ENCODE measurements at places on chromosomes 2 and 18.

GRCh38 chr2:215283221-215283620 lies 28.6 kb upstream of the ATIC start:
- H3K4me1 ChIP-seq, result no peaks in the 10 kb centered on the region
- H3K27me3 ChIP-seq, result no peaks in the 10 kb centered on the region
- H3K4me3 ChIP-seq, result no peak overlapping the region
- H3K27ac ChIP-seq, result no peak overlapping the region
- no peaks in the 10 kb centered on the region for H3K36me3 ChIP-seq
- DNase-seq, result no peak

DNA sequence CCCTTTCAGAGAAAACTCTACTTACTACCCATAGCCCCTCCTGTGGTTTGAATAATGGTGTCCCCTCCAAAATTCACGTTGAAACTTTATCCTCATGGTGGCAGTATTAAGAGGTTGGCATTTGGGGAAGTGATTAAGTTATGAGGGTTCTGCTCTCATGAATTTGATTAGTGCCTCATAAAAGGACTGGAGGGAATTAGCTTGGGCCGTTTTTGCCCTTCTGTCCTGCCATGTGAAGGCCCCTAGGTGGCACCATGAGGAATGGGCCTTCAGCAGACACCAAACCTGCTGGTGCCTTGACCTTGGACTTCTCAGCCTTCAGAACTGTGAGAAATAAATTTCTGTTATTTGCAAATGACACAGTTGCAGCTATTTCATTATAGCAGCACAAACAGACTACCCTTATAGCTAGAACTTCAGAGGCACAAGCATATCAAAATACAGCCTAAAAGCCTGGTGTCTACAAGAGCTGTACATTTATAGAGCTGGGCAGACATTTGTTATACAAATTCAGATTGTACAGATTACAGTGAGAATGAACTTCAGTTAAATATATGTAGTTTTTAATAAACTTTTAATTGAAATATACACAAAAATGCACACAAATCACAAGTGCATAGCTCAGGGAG lies 2.6 kb upstream of the PTPN2 start:
- 0 out of 2 replicates have a peak, but pooled peaks cover 4% of the 10 kb centered on the region for H3K36me3 ChIP-seq
- H3K27ac ChIP-seq, result no peak overlapping the region
- H3K27me3 ChIP-seq, result peaks cover 2% of the 10 kb centered on the region
- H3K4me3 ChIP-seq, result no peak overlapping the region
- peaks cover 35% of the 10 kb centered on the region for H3K4me1 ChIP-seq
- no peak for DNase-seq

GRCh38 chr2:170455617-170456426 lies 259.3 kb upstream of the SP5 start:
- no peak overlapping the region for H3K27ac ChIP-seq
- 0 out of 2 replicates have a peak, but pooled peaks cover 4% of the 10 kb centered on the region for H3K4me1 ChIP-seq
- H3K36me3 ChIP-seq, result peaks cover 35% of the 10 kb centered on the region
- no peak overlapping the region for H3K4me3 ChIP-seq

DNA sequence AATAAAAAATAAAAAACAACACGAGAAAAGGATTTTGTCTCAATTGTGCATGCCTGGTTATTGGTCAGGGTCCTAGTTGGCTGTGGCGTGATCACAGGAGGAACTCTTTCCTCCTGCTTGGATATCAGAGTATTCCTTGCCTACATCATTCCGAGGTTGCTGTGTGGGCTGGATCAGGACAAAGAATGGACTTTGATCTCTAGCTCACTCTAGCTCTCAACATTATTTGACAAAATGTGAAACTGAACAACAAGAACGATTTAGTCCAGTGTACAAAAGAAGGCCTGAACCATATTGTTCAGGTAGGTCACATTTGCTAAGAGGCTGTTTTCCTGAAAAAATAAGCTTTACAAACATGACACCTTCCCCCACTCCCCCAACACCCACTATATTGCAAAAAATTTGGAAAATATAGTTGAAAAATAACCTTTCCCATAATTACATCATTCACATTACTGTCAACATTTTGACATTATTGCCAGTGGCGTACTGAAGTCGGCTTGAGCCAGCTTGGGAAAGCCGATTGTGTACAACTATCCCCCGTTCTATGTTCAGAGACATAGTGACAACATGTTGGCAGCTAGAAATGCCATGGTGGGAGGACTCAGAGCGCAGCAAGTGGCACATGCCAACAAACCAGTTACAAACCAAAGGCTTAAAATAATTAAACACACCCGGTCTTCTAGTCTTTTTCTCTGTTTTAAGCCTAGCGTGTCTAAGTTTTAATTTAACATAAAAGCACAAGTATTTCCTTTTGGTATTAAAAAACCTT lies 179.0 kb downstream of the LPIN1 start:
- no peaks in the 10 kb centered on the region for H3K36me3 ChIP-seq
- no peak for DNase-seq
- no peak overlapping the region for H3K27ac ChIP-seq
- H3K4me3 ChIP-seq, result no peak overlapping the region
- H3K27me3 ChIP-seq, result no peaks in the 10 kb centered on the region
- peaks cover 18% of the 10 kb centered on the region for H3K4me1 ChIP-seq

- no peaks in the 10 kb centered on the region for H3K36me3 ChIP-seq
- no peak overlapping the region for H3K4me3 ChIP-seq
- H3K27me3 ChIP-seq, result no peaks in the 10 kb centered on the region
- no peaks in the 10 kb centered on the region for H3K4me1 ChIP-seq
- no peak for DNase-seq
Observed at GRCh38 chr2:64799592-64800252, 146.0 kb upstream of the SERTAD2 start.

GRCh38 chr2:11410101-11410500 lies 55.9 kb downstream of the E2F6 start:
- DNase-seq, result no peak
- no peak overlapping the region for H3K27ac ChIP-seq
- no peak overlapping the region for H3K4me3 ChIP-seq
- H3K36me3 ChIP-seq, result no peaks in the 10 kb centered on the region

- no peaks in the 10 kb centered on the region for H3K36me3 ChIP-seq
- no peak for DNase-seq
- H3K27ac ChIP-seq, result no peak overlapping the region
- no peak overlapping the region for H3K4me3 ChIP-seq
- H3K27me3 ChIP-seq, result no peaks in the 10 kb centered on the region
Observed at GRCh38 chr2:219944866-219945265, 317.4 kb downstream of the SLC4A3 start.

- DNase-seq, result no peak
- no peak overlapping the region for H3K4me3 ChIP-seq
- peaks cover 1% of the 10 kb centered on the region for H3K4me1 ChIP-seq
- no peak overlapping the region for H3K27ac ChIP-seq
Observed at GRCh38 chr2:76000425-76000824, 289.7 kb upstream of the GCFC2 start.

- peaks cover 41% of the 10 kb centered on the region for H3K4me1 ChIP-seq
- no peak overlapping the region for H3K4me3 ChIP-seq
- H3K36me3 ChIP-seq, result no peaks in the 10 kb centered on the region
- H3K27me3 ChIP-seq, result peaks cover 25% of the 10 kb centered on the region
- DNase-seq, result no peak
- no peak overlapping the region for H3K27ac ChIP-seq
Observed at GRCh38 chr2:44766777-44767176, 174.7 kb upstream of the SIX3 start.

DNA sequence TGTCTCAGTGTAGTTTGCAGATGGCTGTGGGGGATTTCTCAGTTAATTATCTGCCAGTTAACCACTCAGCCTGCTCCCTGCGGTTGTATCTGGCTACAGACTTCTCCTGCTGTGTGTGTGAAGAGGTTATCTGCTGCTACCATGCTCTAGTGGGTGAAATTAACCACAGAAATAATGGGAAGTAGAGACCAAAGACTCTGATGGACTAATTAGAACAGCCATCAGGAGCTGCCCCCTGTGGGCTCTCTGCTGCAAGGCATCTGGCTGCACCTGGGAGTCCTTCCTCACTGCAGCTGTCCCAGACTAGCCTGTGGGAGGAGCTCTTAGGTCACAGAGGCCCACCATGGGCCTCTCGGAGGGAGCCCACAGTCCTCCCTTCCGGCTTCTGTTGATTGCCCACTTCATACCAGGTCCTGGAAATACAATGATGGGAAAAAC lies 66.6 kb downstream of the CTIF start:
- H3K4me3 ChIP-seq, result no peak overlapping the region
- no peak overlapping the region for H3K27ac ChIP-seq
- peaks cover 13% of the 10 kb centered on the region for H3K4me1 ChIP-seq
- no peaks in the 10 kb centered on the region for H3K36me3 ChIP-seq

DNA sequence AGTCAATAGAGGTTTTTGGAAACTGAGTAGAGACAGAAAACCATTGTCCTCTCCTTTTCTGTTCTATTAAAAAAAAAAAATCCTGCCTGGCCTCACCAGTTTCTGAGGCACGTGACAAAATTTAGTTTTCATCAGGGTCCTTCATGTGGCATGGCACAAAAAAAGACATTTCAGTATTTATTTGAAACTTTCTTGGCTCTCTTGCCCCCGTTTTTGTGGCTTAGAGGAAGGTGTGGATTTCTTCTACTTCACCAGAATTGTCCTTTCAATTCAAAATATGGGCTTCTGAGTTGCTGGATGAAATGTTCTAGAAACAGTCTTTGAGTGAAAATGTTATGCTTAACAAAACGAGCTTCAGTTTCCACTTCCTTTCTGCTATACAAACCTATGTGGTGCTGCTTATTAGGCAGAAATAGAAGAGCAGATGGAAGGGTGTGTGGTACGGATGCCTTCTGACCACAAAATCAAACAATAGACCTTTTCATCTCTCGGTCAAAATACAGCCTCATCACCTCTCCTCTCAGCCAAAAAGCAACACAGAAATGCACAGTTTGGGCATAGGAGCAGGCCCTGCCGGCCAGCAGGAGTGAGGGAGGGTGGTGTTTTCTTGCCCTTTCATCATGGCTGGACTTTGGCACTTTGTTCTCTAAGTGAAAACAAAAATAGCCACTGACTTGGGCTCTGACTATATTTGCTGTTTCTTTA lies 89.2 kb downstream of the SH3RF3 start:
- H3K4me3 ChIP-seq, result no peak overlapping the region
- H3K4me1 ChIP-seq, result no peaks in the 10 kb centered on the region
- H3K27me3 ChIP-seq, result no peaks in the 10 kb centered on the region
- no peak overlapping the region for H3K27ac ChIP-seq
- no peak for DNase-seq
- no peaks in the 10 kb centered on the region for H3K36me3 ChIP-seq

DNA sequence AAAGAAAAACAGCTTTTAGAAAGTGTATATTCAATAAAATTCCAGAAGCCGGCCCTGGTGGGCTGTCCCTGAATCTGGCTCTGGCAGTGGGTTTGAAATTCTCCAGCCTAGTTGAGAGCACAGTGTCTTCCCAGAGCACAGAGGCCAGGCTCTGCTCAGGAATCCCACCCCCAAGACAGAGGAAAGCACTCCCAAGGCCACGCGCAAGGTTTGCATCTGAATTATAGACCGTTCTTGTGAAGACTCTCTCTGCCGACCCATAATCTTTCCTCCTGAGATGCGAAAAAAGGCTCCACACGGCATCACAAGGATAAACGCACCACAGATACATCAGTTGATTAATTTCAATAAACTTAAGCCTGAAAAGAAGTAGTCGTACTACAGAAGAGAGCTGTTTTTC lies 342.2 kb downstream of the CMPK2 start:
- peaks cover 67% of the 10 kb centered on the region for H3K36me3 ChIP-seq
- DNase-seq, result no peak
- no peaks in the 10 kb centered on the region for H3K4me1 ChIP-seq
- H3K27me3 ChIP-seq, result no peaks in the 10 kb centered on the region

- H3K36me3 ChIP-seq, result no peaks in the 10 kb centered on the region
- H3K4me3 ChIP-seq, result no peak overlapping the region
- H3K4me1 ChIP-seq, result peaks cover 6% of the 10 kb centered on the region
Observed at GRCh38 chr2:9809448-9810088, 33.7 kb upstream of the TAF1B start.

GRCh38 chr2:134819334-134819733 lies 19.1 kb upstream of the ACMSD start:
- no peak overlapping the region for H3K4me3 ChIP-seq
- no peaks in the 10 kb centered on the region for H3K4me1 ChIP-seq
- peaks cover 3% of the 10 kb centered on the region for H3K36me3 ChIP-seq
- DNase-seq, result no peak
- no peak overlapping the region for H3K27ac ChIP-seq

GRCh38 chr2:206915121-206915520 lies 24.2 kb upstream of the CPO start:
- peaks cover 4% of the 10 kb centered on the region for H3K36me3 ChIP-seq
- H3K4me3 ChIP-seq, result no peak overlapping the region
- H3K27me3 ChIP-seq, result no peaks in the 10 kb centered on the region
- H3K4me1 ChIP-seq, result peaks cover 17% of the 10 kb centered on the region

- DNase-seq, result no peak
- H3K4me1 ChIP-seq, result peaks cover 69% of the 10 kb centered on the region
Observed at GRCh38 chr2:98463081-98463481, 18.4 kb downstream of the INPP4A start.
